Stimulated activated CD8-positive, alpha-beta memory T cell treated with anti-CD3 and anti-CD28 coated beads, Interleukin-15, amount 100 ng/mL, for 48 hours (primary cell): ENCODE measurements at places on chromosomes 2 and 18.

DNA sequence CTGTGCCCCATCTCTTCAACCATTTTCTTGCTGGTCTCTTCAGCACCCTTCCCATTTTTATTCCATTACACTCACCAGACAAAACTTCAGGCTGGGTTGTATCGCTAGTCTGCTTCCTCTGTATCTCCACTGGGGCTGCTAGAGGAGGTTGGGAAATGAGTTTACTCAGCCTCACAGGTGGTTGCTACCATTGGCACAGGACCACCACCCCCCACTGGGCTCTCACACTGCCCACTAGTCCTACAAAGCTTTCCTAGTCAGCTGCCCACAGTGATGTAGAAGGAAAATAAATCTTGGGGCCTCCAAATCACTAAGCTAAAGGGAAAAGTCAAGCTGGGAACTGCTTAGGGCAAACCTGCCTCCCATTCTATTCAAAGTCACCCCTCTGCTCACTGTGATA, 12.3 kb upstream of the IL1B start:
- no peak for DNase-seq

GRCh38 chr2:65354773-65355172, 77.6 kb downstream of the SPRED2 start:
- DNase-seq = no peak

GRCh38 chr18:48052842-48053241, 122.4 kb upstream of the SMAD2 start:
- DNase-seq = no peak

DNA sequence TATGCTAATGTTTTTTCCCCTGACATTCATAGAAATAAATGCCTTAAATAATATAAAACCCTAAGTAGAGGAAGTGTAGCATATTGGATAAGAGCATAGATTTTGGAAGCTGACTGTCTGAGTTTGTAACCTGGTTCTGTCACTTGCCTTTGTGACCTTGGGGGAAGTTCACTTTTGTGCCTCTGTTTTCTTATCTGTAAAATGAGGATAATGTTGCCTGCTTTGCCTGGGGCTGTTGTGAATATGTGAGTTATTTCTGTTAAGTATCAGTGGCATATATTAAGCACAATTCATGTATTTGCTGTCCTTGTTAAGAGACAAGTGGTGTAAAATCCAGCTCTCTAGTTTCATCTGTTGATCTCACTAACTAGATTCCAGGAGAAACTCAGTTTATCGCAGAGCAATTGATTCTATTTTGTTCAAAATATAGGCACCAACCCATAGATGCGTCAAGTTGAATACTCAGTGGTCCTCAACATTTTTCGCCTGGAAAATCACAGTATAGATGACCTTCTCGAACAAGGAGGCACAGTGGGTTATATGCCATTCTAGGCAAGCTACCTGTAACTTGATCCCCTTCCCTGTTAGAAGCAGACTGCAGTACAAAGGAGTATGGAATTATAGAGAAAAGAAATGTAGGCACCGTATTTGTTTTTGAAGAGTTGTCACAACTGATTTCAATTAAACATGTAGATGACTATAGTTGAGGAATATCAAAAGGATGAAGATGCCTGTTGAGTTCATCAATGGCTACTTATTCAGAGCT, 67.0 kb downstream of the SOCS6 start:
- no peak for DNase-seq

DNA sequence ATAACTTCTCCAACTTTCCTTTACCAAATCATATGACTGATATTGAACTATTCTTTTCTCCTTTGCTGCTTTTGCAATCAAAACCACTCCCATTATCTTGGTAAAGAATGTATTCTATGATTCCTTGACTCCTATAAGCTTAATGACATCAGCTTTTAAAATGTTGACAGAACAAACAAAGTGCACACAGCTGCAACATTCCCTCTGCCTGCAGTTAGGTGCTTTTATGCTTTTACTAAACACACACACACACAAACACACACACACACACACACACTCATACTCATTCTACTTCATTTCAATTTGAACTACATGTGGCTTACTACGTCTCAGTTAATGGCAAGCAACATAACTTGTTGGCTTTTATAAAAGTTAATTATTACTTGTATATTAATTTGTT, 946.6 kb downstream of the DPP10 start:
- no peak for DNase-seq

DNA sequence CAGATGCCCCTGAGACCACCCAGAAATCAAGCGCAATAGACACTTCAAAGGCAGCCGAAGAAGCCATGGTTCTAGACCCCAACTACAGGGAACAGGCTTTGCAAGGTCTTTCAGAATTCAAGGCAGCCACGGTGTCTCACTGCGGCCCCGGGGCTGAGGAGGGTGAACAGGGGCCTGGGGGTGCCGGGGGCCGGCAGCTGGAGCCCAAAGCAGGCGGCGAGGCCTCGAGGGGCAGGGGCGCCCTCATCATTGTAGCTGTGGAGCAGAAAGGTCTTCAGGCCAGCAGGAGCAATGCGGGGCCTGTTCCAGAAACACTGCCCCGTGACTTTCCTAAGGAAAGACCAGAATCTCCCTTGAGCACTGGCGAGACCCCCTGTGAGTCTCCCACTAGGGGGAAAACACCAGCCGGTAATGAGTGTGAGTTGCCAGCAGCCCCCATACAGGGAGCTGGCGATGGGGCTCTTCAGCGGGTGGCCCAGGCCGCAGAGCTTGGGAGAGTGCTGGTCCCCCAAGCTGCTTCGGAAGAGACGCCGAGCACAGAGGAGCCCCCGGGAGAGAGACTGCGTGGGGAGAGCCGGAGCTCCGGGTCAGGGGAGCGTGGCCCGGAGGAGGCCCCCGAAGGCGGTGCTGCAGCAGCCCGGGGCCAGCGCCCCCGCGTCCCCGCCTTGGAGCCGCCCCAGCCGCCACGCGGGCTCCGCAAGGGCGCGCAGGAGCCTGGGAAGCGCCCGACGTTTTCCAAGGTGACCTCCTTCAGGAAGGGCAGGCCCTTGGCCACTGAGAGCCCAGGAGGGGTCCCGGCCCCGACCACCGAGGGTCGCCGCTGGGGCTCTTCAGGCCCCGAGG, 79.1 kb downstream of the ARHGEF4 start:
- no peak for DNase-seq

DNA sequence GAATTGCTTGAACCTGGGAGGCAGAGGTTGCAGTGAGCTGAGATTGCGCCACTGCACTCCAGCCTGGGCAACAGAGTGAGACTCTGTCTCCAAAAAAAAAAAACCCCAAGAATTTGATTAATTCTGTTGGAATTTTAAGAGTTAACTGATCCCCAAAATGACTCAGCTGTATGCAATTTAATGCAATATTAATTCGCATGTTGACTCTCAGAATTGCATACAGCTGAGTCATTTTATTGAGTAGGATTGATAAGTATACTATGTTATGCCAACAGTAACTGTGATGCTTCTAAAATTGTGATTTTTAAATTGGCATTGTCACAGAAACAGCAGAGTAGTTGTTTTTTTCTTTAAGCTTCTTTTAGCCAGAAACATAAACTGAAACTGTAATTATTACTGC, 19.6 kb downstream of the MSH2 start:
- no peak for DNase-seq

GRCh38 chr2:9945596-9945995, 5.9 kb upstream of the GRHL1 start:
- no peak for DNase-seq

DNA sequence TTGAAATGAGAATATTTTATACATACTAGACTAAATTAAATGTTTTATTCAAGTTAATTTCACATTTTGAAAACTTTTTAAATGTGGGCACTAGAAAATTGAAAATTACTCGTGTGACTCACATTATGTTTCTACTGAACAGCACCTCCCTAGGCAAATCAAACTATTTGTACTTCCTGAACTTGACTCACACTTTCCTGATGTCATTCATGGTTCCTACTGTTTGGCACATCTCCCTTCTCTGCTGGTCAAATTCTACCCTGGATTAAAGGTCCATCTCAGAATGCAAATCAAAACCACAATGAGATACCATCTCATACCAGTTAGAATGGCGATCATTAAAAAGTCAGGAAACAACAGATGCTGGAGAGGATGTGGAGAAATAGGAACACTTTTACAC, 16.7 kb downstream of the LHCGR start:
- DNase-seq = no peak

DNA sequence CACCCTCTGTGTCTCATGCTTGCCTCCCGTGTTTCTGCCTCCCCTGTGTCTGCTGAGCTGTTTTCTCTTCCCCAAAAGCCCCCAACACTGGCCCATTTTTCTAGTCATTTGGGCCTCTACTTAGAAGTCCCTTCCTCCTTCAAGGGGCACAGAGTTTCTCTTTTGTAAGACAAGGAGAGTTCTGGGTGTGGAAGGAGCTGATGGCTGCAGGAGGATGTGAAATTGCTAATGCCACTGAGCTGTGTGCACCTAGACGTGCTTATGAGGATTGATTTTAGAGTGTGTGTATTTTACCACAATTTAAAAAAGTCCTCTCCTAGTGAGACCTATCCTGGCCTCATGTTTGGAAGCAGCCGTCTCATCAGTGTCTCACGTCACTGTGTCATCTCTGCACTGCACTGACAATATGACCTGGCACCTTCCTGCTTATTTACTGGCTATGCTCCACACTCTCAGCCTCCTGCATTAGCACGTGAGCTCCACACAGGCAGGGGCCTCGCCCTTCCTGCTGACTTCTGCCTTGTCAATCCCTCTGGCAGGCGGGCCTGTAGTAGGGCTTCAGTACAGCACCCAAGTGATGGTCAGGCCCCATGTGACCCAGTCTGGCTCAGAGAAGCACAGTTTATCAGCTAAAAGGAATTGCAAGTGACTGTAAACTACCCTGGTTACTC, 8.0 kb upstream of the MBP start:
- DNase-seq = no peak

DNA sequence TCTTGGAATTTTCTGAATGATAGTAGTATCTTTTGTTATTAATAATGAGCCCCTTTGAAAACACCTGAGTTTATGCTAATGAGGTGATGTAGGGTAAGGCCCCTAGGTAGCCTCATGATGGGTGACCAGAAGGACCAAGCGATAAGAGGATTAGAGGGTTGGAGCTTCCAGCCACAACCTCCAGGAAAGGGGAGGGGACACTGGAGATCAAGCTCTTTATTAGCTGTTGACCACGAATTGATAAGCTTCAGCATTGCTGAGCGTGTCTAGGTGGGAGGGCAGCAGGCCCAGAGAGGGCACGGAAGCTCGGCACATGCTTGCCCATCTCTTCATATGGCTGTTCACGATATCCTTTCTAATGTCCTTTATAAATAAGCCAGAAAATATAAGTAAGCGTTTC, 39.0 kb downstream of the KIAA2012 start:
- no peak for DNase-seq

GRCh38 chr18:709771-710170, 2.7 kb downstream of the ENOSF1 start:
- DNase-seq = no peak

- DNase-seq = no peak
Measured at GRCh38 chr2:36951574-36951973, 14.8 kb downstream of the STRN start.

DNA sequence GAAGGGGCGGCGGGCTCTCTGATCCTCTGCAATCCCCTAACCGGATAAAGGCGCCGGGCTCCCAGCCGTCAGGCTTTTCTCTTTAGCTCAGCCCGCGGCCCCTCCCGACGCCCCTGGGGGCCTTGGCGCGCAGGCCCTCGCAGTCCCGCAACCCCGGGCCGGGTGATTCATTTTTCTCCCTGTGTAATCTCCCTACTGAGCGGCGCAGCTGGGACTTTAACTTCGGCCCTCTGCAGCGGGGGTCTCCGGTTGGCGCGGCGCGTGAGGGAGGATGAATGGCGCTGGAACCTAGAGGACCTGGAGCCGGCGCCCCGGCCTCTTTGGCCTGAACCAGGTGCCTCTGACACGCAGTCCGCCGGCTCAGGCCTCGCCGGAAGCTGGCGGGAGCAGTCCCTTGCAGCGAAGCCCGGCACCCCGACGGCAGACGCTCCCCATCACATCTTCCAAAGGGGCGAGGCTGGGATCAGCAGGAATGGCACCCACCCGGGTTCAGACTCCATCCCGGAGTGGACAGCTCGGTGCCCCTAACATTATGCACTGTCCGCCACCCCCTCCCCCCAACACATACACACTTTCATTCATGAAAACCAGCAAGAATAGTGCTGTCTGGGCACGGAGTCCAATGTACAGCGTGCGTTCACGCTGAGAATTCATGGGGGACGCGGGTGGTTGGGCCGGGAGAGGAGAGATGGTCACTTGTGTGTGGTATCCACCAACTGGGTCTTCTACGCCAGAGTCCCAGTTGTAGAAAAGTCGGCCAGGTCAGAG, 1.2 kb downstream of the CNGA3 start:
- no peak for DNase-seq

GRCh38 chr18:38718365-38718901, 1152.8 kb upstream of the CELF4 start:
- DNase-seq = no peak

DNA sequence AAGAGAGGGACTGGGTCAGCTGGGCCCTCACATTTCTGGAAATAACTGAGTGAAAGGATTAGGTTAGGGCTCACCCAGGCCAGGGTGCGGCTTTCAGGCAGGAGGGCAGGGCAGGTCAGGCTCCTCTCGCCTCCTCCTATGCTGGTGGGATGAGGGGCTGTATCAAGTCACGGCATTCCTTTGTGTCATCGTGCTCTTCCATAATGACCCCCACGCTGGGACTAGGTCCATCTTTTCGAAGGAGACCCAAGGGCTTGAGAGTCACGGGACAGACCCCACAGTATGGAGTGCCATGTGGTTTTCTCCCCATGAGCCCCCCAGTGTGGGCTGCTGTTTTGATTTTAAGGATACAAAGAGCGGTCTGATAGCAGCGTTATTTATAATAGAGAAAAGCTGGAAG, 137.8 kb upstream of the COPS8 start:
- no peak for DNase-seq

GRCh38 chr2:46816846-46817726, 98.5 kb downstream of the MCFD2 start:
- no peak for DNase-seq

- no peak for DNase-seq
Measured at GRCh38 chr18:78125206-78125896, 854.3 kb upstream of the SALL3 start.

DNA sequence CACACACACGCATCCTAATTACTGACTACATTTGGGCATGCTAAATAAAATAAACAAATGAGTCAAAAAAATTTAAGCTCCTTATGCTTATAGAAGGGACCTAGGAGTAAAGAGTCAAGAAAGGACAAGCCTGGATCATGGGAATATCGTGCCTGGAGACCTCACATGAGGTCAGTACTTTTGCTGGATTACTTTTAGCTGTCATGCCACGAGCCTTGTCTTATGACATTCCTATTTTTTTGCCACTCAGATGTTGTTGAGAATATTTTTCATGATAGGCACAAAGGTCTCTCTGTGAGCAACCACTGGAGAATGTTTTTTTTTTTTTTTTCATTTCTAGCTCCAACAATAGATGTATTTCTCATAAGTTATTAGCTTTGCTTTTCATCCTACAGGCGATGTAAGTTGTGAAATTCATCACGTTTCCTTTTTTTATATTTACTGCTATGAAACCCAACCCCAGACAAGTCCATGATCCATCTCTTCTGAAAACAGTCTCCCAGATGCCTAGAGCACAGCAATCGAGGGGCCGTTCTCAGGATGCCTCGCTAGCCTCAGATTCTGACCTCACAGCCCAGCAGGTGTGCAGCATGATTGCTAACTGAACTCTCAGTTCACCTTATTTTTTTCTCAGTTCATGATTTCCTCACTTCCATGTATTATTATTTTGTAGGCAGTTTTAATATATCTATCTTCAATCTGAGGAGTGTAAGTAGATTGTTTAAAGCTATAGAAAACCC, 464.5 kb downstream of the IRS1 start:
- no peak for DNase-seq
